ENCODE measurements at places on chromosomes 2 and 18.
A peak's percentile ranks its signal among the peaks of the same experiment; 100 is the strongest.

GRCh38 chr2:88416016-88416663, 36.4 kb downstream of the FOXI3 start:
- DNase-seq = no peak

GRCh38 chr2:32258242-32258641, 6.4 kb downstream of the NLRC4 start:
- no peak for DNase-seq

DNA sequence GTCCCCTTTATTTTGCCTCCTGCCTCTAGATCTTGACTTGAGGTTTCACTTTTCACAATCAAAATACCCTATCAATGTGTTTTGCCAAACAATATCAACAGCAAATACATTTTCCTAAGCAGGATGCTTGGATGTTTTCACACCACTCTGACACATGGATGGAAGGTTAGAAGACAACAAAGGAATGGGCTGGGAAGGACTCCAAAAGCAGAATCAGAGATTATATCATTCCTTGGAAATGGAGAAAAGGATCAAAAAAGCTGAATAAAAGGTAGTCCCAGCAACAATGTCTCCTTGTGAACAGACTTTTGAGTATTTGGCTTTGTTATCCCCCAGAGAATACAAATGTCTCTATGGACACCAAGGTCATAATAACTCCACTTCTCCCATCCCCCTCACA, 170.8 kb downstream of the ETAA1 start:
- DNase-seq = no peak

GRCh38 chr2:104857262-104858005, 3.5 kb downstream of the POU3F3 start:
- DNase-seq = peak; percentile 51

- DNase-seq = no peak
Observed at GRCh38 chr2:18441583-18441982, 118.9 kb downstream of the RDH14 start.

- no peak for DNase-seq
Observed at GRCh38 chr18:71405169-71405809, 1116.4 kb downstream of the SOCS6 start.

- no peak for DNase-seq
Observed at GRCh38 chr18:1526991-1527390, 622.3 kb downstream of the ADCYAP1 start.

DNA sequence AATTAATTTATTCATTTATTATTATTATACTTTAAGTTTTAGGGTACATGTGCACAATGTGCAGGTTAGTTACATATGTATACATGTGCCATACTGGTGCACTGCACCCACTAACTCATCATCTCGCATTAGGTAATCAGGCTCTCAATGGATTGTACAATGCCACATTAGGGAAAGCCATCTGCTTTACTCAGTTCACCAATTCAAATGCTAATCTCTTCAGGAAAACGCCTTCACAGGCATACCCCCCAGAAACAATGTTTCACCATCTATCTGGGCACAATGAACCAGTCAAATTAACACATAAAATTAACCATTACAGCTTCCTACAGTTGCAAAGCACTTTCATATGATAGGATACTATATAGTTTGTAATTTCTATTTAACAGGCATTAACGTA, 84.8 kb upstream of the DNAJC10 start:
- DNase-seq = no peak

DNA sequence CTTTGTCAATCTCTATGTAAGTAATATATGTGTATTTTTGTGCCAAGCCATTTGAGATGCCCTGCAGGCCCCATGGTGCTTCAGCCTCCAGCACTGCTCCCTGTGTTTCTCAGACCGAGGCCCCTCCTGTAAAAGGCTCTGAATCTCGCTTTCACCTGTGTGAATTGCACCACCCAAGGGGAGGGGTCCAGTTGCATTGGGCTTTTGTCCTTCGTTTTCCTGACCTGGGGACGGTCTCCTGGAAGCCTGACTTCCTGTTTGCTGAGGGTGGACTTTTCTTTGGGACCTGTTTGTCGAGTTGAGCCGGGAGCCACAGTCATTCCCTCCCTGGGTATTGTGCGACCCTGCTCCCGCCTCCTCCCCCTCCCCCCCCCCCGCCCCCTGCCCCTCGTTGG, 48.9 kb downstream of the AGAP1 start:
- DNase-seq = no peak

GRCh38 chr2:198873503-198874471, 584.0 kb downstream of the SATB2 start:
- no peak for DNase-seq

DNA sequence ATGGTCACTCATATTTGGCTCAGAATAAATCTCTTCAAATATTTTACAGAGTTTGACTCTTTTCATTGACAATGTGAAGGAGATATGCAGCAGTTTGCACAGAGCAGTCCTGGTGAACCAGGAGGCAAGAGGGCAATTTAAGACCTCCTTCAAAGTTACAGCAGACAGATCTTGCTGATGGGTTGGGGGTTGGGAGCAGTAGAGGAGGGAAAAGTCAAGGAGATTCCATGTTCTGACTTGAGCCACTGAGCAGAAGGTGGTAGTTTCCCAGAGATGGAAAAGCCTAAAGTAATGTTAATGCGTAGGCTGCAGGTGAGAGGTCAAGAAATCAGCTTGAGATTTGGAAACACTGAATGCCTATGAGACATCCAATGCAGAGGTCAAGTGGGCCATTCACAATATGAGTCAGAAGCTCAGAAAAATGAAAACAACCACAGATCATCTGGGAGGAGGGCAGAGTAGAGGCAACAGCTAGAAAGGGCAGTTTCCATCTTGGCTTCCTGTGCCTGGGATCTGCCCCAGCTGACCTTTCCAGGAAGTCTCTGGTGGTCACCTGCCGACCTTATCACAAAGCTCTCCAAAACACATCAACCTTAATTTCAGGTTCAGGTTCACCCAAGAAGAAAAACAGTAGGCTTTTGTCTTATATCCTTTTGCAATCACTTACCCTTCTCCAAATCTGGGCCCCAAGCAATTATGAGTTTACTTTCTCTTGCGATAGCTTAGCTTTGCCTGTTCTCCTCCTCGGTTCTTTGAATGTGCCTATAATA, 197.5 kb upstream of the ARL4C start:
- no peak for DNase-seq

GRCh38 chr2:5697562-5697961, 5.4 kb downstream of the SOX11 start:
- DNase-seq = no peak

GRCh38 chr2:130390460-130391057, 34.7 kb downstream of the PTPN18 start:
- no peak for DNase-seq

- no peak for DNase-seq
Observed at GRCh38 chr2:171522788-171523087, 464 bp downstream of the CYBRD1 start.

DNA sequence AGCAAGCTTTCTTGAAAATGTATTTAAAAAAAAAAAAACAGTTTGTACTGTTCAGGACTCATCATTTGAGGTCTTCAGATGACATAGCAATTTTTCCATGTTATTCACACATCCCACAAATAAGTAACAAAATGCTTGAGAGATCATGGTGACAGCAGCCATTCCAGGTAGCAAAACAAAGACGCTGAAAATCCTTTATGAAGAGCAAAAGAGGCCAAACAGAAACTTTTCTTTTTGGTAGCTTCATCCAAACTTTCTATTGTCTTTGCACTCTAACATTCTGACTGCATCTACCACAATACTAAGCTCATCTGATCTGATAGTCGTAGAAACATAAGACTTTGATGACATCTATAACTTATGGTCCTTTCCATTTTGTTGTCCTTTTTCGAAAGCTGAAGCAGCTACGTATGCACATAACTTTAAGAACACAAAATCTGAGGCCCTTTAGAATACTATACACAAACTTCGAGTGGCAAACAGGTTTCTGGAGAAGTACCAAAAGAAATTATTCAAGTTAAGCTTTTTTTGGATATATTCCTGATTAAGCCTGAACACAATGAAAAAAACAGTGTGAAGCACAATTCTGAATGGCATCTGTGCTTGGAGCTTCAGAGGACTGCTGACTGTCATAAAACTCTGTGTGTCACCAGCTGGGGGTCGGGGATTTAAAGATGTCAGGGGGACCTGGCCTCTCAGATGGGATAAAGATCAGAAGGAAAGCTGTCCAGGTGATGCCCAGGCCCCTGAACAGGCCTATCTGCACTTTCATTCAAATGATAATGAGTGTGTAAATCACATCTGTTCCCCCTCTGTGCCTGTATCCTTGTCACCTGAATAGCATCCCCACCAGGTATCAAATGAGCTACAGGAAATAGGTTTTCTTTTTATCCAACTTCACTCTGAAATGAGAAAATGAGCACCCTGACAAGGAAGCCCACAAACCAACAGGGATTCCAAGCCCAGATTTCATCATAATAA, 75.8 kb downstream of the ZEB2 start:
- peak; percentile 68 for DNase-seq

DNA sequence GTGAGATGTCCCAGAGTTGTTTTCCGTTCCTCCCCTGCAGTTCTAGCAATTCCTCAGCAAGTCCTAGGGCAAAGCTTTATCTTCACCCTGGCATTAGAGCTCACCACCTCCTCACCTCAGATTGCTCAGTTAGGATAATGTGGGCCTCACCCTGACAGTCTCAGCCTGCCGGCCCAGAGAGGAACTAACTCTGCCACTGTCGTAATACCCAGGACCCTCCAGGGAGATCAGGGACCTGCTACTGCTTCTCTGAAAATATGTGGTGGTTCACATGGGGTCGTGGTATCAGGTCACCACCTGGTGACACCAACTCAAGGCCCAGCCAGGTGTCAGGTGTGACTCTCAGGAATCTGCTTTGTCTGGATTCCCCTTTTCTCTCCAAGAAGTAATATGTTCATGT, 120.7 kb downstream of the FEZ2 start:
- DNase-seq = no peak

GRCh38 chr18:22302144-22302543, 115.6 kb downstream of the CTAGE1 start:
- DNase-seq = no peak

DNA sequence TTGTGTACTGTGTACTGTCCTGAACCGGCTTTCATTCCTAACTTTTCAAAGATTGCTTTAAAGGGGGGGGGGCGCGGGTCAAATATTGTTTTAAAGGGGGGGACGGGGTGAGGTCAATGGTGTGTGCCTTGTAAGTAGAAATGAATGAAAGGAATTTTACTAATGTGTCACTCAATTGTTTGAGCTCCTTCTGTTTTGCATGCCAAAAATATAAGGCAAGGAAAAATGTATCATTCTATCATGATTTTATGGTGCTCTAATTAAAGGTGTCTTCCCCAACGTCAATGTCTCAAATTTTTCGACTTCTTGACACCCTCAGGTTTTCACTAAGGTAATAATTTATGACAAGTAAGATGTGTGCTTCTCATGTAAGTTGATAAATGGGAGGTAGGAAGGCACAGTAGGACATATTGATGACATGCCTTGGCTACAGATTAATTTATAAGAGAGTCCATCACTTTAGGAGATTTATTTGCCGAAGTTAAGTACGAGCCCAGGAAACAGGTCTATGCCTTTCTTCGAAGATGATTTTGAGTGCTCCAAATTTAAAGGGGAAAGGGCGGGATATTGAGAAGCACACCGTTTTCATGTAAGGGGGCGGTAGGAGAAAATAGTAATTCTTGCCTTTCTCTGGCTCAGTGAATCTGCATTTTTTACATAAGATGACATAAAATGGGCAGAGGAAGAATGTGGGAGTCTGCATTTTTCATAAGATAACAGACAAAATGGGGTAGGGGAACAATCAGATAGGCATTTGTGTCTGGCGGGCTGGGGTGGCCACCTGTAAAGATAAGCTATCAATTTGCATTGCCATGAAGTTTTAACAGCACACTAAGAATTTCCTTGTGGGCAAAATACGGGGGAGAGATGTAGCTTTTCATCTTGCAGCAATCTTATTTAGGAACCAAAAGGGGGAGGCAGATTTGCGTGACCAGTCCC, 1.2 kb upstream of the TRAPPC8 start:
- DNase-seq = no peak

- no peak for DNase-seq
Observed at GRCh38 chr18:76747676-76748075, 74.7 kb upstream of the ZNF236 start.

- no peak for DNase-seq
Observed at GRCh38 chr2:240135706-240136012, 446 bp downstream of the COPS9 start.

GRCh38 chr2:100980046-100980445, 22.0 kb upstream of the RPL31 start:
- DNase-seq = no peak

GRCh38 chr18:7545734-7546133, 21.4 kb upstream of the PTPRM start:
- DNase-seq = no peak

GRCh38 chr2:232502511-232502910, 14.9 kb upstream of the ECEL1 start:
- peak; percentile 40 for DNase-seq

DNA sequence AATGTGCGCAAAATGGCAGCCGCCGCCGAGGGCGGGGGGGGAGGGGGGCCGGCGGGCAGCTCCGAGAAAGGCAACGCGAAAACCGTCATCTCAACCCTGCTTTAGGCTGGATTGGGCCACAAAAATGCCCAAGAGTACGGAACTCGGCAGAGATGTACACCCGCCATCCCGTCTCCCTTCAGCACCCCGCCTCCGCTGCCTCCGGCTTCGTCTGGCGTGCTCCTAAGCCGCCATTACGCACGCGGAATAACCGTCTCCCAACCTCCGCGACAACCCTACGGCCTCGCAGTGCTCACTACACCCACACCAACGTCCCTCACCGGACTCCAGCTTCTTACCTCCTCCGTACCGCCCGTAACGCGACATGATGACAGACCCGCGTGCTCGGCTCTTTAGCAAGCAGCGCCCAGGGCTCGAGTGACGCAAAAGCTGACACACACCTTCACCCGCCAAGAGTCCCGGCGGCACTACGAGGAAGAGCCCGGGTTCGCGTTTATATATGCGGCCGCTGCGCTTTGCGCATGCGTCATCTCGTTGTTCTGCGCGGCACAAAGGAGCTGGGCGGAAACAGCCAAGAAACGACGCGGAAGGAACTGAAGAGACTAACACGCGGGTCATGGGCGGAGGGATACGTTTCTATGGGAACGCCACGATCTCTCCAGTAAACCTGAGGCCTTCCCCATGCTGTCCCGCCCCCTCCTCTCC, at the start of gene SRSF7:
TSS of gene SRSF7 (minus strand) at position 471 of the 705 bp plus-strand sequence. CDS start at position 366, 105 bp downstream.
- peak; percentile 99 for DNase-seq

DNA sequence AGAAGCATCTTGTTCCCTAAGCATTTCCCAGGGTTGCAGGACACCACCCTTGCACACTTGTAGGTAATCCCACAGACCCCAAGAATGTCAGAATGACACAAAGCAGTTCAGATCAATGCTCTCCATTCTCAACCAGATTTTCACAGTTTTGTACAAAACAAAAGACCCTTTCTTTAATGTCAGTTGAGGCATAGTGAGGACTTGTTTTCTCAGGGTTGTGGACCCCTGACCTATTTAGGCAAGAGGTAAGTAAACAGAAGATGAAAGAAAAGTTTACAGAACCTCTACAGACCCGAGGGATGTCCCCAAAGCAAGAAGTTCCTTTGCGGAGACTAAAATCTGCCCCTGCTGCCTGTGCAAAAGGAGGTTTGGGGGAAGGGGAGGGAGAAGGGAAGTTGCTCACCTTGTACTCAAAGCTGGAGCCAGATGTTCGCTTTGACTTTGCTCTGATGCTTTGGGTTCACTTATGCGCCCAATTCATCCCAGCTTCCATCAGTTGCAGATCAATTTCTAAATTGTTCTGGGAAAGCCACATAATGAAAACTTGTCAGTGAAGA, 635.4 kb downstream of the EPHA4 start:
- no peak for DNase-seq

- no peak for DNase-seq
Observed at GRCh38 chr2:48339451-48339850, 190.5 kb upstream of the STON1 start.

Measured in NCI-H345 (cell line).